ENCODE measurements at places on chromosomes 1 and 21.

- no peak for DNase-seq
These were observed 200.6 kb downstream of the SMYD3 start for GRCh38 chr1:246306415-246307037.

- DNase-seq = no peak
These were observed 241.9 kb downstream of the DNM3 start for GRCh38 chr1:172083191-172083590.

GRCh38 chr1:14320518-14320917 lies 278.0 kb upstream of the KAZN start:
- no peak for DNase-seq

DNA sequence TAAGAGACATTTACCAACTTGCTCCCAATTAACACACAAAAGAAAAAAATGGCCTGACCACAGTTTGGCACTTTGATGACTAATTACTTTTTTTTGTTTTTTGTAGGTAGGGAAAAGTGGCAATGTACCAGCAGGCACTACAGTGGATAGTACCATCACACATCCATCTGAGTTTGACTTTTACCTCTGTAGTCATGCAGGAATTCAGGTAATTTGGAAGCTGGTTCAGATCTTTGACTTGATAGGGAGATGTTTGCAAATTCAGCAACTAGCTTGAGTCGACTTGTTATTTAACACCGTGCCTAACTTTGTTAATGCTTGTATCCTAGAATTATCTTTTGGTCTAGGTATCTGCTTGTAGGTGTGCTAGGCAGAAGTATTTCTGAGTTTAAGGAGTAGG lies 33.0 kb upstream of the AGO1 start:
- no peak for DNase-seq

GRCh38 chr1:94530373-94530878 lies 11.1 kb downstream of the F3 start:
- DNase-seq = no peak

DNA sequence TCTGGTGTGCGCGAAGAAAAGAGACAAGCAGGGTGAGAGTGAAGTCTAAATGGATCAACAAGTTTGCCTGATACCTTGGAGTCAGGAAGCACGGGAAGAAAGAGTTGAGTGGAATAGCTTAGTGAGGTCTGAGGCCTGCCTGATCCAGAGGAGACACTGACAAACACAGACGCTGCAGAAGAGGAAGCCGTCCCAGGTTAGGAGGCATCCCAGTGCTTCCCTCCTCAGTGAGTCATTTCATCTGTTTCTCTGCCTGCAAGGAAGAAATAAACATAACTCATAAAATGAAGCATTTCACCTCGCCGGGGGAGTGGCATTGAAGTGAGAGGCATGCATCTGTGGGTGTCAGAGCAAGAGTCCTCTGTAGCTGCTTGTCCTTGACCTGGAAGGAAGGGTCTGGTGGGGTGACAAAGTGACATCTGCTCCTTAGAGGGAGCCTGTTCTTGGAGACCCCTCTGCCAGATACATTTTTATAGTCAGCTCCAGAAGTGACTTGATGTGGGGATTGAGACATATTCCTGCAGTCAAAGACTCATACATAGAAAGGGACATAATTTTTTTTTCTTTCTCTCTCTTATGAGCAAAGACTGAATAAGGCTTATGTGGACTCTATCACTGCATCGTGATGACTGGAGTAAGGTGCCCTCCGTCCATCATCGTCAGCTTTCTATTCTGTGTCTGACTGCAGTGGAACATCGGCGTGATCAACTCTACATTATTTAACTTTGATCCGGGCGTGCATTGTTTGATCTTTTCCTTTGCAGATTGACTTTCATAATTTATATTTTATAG lies 256.7 kb downstream of the KIF26B start:
- no peak for DNase-seq

- no peak for DNase-seq
These were observed 88.0 kb upstream of the LRRC7 start for GRCh38 chr1:69479734-69480133.

GRCh38 chr1:90162216-90162615 lies 167.3 kb downstream of the ZNF326 start:
- DNase-seq = no peak

GRCh38 chr1:1794999-1795398 lies 16.7 kb upstream of the NADK start:
- DNase-seq = no peak

DNA sequence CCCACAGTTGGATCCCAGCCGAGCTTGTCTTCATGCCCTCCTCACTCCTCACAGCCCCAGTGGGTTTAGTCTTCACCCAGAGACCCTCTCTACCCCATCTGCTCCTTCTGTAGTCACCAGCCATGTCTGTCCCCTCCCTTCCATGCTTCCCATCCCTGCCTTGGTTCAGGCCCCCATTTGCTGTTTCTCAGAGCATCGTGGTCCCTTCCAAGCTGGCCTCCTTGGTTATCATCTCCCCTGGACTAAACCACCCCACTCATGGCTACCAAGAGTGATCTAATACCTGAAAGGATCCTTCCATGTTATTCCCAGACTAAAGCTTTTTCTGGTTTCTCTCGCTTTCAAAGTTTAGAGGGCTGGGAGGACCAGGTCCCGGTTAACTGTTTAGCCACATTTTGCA lies 8.3 kb downstream of the CNIH3 start:
- DNase-seq = peak; percentile 38

- DNase-seq = no peak
These were observed 315.3 kb upstream of the DUSP10 start for GRCh38 chr1:222057162-222057561.
